ENCODE measurements at places on chromosomes 13 and 19. TPM values are rescaled to one million over a fixed set of nuclear protein-coding genes. Genes with fewer than 3 reads are reported as not detected.

Gene SIGLEC5
- 0.20 TPM for total RNA-seq

Gene DMWD
- 75.0 TPM for total RNA-seq

Gene MEIS3
- total RNA-seq: 11.5 TPM

Gene ZNF665
- total RNA-seq: 5.5 TPM

Gene LCP1
- 62.7 TPM for total RNA-seq

Gene PRKCG
- total RNA-seq: not detected

Gene PGLYRP1
- not detected for total RNA-seq

Gene EMP3
- 26.2 TPM for total RNA-seq

Gene CRB3
- total RNA-seq: not detected

Gene SARS2
- total RNA-seq: 14.4 TPM

Gene MADCAM1
- total RNA-seq: not detected

- H3K4me3 ChIP-seq: no peak overlapping the region
- peaks cover 64% of the 10 kb centered on the region for H3K4me1 ChIP-seq
- H3K36me3 ChIP-seq: no peaks in the 10 kb centered on the region
- H3K27ac ChIP-seq: no peak overlapping the region
- DNase-seq: no peak
Observed at GRCh38 chr13:74064805-74065312, 69.3 kb downstream of the KLF12 start.

- no peak overlapping the region for H3K4me3 ChIP-seq
- H3K4me1 ChIP-seq: peaks cover 33% of the 10 kb centered on the region
- peak; percentile 11 for DNase-seq
Observed at GRCh38 chr13:114104655-114105520, 27.5 kb downstream of the RASA3 start.

- no peaks in the 10 kb centered on the region for H3K27me3 ChIP-seq
- H3K4me1 ChIP-seq: no peaks in the 10 kb centered on the region
- no peak overlapping the region for H3K4me3 ChIP-seq
Observed at GRCh38 chr19:39207293-39207836, 3.3 kb upstream of the SYCN start.

- no peaks in the 10 kb centered on the region for H3K36me3 ChIP-seq
- no peaks in the 10 kb centered on the region for H3K4me1 ChIP-seq
- no peaks in the 10 kb centered on the region for H3K27me3 ChIP-seq
- no peak overlapping the region for H3K27ac ChIP-seq
- no peak overlapping the region for H3K4me3 ChIP-seq
- no peak for DNase-seq
Observed at GRCh38 chr13:53343361-53343744, 314.7 kb downstream of the OLFM4 start.

DNA sequence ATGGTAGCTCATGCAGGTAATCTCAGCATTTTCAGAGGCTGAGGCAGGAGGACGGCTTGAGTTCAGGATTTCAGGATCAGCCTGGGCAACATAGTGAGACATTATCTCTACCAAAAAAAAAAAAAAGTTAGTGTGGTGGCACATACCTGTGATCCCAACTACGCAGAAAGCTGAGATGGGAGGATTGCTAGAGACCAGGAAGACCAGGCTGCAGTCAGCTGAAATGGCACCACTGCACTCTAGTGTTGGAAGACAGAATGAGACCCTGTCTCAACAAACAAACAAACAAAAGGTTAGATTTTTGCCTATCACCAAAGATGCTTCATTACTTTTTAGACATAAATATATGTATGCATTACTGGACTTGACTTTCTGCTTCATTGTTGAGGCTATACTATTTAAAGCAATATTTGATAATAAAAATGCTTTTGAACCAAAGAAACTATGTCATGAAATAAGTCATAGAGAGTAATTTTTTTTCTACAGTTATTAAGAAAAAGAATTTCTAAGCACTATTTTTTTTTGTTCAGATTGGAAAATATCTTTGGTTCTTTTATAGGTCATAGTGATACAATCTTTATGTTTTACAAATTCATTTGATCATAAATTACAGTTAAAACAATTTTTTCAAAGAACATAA is 1180.1 kb upstream of the ATXN8OS start:
- no peak for DNase-seq
- H3K4me1 ChIP-seq: no peaks in the 10 kb centered on the region
- no peaks in the 10 kb centered on the region for H3K36me3 ChIP-seq
- H3K4me3 ChIP-seq: no peak overlapping the region
- H3K27ac ChIP-seq: no peak overlapping the region
- H3K27me3 ChIP-seq: no peaks in the 10 kb centered on the region

- H3K36me3 ChIP-seq: no peaks in the 10 kb centered on the region
- DNase-seq: no peak
- H3K27ac ChIP-seq: no peak overlapping the region
Observed at GRCh38 chr13:67048084-67048820, 181.9 kb downstream of the PCDH9 start.

GRCh38 chr13:77515785-77516184 is 19.7 kb upstream of the SCEL start:
- no peaks in the 10 kb centered on the region for H3K36me3 ChIP-seq
- no peak overlapping the region for H3K4me3 ChIP-seq
- no peak for DNase-seq
- H3K27ac ChIP-seq: no peak overlapping the region

GRCh38 chr13:44617648-44618047 is 41.5 kb upstream of the TSC22D1 start:
- no peaks in the 10 kb centered on the region for H3K27me3 ChIP-seq
- DNase-seq: no peak
- H3K4me1 ChIP-seq: no peaks in the 10 kb centered on the region
- H3K27ac ChIP-seq: no peak overlapping the region
- no peaks in the 10 kb centered on the region for H3K36me3 ChIP-seq
- no peak overlapping the region for H3K4me3 ChIP-seq

- no peaks in the 10 kb centered on the region for H3K27me3 ChIP-seq
- no peak for DNase-seq
- H3K4me1 ChIP-seq: peaks cover 11% of the 10 kb centered on the region
- peak overlapping the region; percentile 84 for H3K27ac ChIP-seq
- H3K4me3 ChIP-seq: peak overlapping the region; percentile 57
Observed at GRCh38 chr19:53554804-53555203, 16.9 kb downstream of the ZNF331 start.

GRCh38 chr19:15404097-15404779 is 14.6 kb downstream of the AKAP8L start:
- H3K27ac ChIP-seq: no peak overlapping the region
- no peaks in the 10 kb centered on the region for H3K27me3 ChIP-seq
- H3K4me1 ChIP-seq: peaks cover 84% of the 10 kb centered on the region

DNA sequence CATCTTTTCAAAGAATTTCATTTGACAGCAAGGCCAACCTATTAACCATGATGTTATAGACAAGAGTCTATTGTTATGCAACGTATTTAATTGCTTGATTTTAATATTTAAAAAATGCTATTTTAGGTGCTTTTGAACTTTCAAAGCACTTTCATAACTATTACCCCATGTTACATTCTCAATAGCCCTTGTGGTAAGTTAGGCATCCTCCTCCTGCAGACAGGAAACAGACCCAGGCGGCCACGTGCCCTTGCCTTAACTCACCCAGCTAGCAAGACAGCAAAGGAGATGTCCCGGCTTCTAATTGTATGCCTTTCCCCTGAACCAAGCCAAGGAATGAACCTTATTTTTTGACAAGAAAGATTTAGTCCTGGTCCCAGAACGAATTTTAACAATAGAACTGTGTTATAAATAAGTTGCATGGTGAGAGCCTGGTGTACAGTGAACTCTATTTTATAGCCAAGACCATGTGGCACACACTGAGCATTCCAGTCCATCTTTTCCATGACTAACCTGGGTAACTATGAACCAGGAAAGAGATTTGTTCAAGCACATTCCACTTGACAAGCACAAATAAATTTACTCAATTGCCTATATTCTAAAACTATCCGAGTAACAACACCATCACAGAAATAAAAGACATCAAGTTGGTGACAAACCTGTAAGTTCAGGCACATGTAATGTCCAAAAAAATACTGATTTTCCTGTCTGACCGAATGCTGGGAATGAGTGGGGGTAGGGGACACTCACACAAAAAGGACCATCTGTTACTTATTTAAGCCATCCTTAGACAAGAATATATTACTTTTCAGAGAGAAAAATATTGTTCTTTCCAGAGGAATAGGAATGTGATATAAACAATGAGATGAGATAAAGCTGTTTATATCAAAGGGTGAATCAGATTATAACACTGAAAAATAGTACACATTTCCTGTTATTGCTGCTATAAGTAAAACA is 163.0 kb downstream of the EFNB2 start:
- no peaks in the 10 kb centered on the region for H3K4me1 ChIP-seq
- no peak overlapping the region for H3K4me3 ChIP-seq
- no peaks in the 10 kb centered on the region for H3K27me3 ChIP-seq
- DNase-seq: no peak
- no peaks in the 10 kb centered on the region for H3K36me3 ChIP-seq

DNA sequence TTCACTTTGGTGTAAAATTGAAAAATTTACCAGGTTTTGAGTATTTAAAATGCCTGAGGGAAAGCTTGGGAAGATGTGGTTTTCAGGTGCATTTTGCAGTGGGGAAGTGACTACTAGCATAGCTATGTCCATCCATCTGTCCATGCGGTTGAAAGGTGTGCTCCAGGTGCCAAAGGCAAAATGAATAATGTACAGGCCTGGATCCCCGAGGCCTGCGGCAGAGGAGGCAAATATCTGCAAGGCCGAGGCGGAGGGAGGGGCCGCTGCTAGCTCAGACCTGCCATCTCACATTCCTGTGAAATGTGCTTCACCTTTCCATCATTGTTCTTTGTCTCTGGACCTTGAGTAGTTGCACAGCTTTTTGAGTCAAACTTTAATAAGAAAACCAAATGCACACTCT is 65.5 kb downstream of the ERCC5 start:
- H3K27me3 ChIP-seq: no peaks in the 10 kb centered on the region
- H3K4me1 ChIP-seq: no peaks in the 10 kb centered on the region
- DNase-seq: no peak
- H3K27ac ChIP-seq: no peak overlapping the region
- H3K36me3 ChIP-seq: no peaks in the 10 kb centered on the region
- no peak overlapping the region for H3K4me3 ChIP-seq

DNA sequence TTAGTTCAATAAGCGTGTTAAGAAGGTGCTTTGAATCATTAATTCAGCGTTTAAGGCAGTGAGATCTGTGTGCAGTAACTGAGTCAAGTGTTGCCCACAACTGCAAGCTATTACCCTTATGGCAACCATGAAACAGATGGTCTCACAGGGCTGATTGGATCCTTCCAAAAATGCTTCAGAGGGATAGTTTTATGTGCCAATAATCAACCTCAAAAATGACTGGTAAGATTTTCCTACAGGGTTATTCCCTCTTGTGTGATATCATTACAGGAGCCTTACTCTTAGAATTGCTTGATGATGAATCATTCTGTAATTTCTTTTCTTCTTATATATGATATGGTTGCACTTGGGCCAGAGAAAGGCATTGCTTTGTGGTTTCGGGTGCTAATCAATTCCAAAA is 1299.2 kb upstream of the ATXN8OS start:
- H3K27me3 ChIP-seq: no peaks in the 10 kb centered on the region
- H3K4me1 ChIP-seq: no peaks in the 10 kb centered on the region
- DNase-seq: no peak
- H3K27ac ChIP-seq: no peak overlapping the region
- H3K36me3 ChIP-seq: no peaks in the 10 kb centered on the region

- H3K4me3 ChIP-seq: no peak overlapping the region
- no peaks in the 10 kb centered on the region for H3K36me3 ChIP-seq
- H3K4me1 ChIP-seq: no peaks in the 10 kb centered on the region
- H3K27me3 ChIP-seq: no peaks in the 10 kb centered on the region
Observed at GRCh38 chr19:53041366-53041765, 3.2 kb upstream of the ERVV-2 start.

DNA sequence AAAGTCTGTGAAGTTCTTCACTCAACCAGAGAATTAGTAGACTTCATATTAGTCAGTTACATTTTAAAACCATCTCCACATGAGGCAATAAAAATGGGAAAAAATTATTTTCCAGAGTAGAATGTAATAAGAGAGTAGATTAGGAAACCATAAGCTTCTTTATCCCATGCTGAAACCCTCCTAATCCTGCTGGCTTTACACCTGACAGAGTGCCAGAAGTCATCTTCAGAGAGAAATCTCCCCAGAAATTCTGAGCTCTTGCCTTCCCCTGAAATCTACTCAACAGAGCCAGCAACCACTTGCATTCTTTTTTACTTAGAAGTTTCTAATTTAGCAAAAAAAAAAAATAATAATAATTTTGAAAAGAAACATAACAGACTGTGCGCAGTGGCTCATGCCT is 279.9 kb downstream of the NHLRC3 start:
- H3K36me3 ChIP-seq: no peaks in the 10 kb centered on the region
- peaks cover 35% of the 10 kb centered on the region for H3K4me1 ChIP-seq
- H3K27ac ChIP-seq: no peak overlapping the region
- H3K27me3 ChIP-seq: no peaks in the 10 kb centered on the region
- no peak overlapping the region for H3K4me3 ChIP-seq
- no peak for DNase-seq

DNA sequence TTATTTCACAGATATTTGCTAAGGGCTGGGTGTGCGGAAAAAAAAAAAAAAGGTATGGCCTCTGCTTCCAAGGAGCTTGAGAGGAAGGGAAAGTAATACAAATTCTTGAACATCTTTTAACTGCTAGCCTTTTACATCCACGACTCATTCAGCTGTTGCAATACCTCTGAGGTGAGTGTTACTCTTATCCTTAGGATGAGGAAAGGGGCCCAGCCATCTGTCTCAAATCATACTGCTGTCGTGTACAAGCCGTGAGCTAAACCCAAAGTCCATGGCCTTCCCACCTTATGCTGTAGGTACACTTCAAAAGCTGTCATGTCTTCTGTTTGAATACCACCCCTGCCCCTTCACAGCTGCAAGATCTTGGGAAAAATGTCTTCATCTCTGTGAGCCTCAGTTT is 146.8 kb downstream of the KCNRG start:
- no peak overlapping the region for H3K4me3 ChIP-seq
- DNase-seq: no peak
- no peak overlapping the region for H3K27ac ChIP-seq
- no peaks in the 10 kb centered on the region for H3K27me3 ChIP-seq
- H3K36me3 ChIP-seq: no peaks in the 10 kb centered on the region
- H3K4me1 ChIP-seq: peaks cover 5% of the 10 kb centered on the region

DNA sequence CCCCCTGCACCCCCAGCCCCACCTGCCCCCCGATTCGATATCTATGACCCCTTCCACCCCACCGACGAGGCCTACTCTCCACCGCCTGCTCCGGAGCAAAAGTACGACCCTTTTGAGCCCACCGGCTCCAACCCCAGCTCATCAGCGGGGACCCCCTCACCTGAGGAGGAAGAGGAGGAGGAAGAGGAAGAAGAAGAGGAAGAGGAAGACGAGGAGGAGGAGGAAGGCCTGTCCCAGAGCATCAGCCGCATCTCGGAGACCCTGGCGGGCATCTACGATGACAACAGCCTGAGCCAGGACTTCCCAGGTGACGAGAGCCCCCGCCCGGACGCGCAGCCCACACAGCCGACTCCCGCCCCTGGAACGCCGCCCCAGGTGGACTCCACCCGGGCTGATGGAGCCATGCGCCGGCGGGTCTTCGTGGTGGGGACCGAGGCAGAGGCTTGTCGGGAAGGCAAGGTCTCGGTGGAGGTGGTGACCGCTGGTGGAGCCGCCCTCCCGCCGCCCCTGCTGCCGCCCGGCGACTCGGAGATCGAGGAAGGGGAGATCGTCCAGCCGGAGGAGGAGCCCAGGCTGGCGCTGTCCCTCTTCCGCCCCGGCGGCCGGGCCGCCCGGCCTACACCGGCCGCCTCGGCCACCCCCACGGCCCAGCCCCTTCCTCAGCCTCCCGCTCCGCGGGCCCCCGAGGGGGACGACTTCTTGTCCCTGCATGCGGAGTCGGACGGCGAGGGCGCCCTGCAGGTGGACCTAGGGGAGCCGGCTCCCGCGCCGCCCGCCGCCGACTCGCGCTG is 9.2 kb downstream of the SCAF1 start:
- H3K27ac ChIP-seq: no peak overlapping the region
- peaks cover 5% of the 10 kb centered on the region for H3K36me3 ChIP-seq
- H3K27me3 ChIP-seq: no peaks in the 10 kb centered on the region
- no peaks in the 10 kb centered on the region for H3K4me1 ChIP-seq
- DNase-seq: no peak
- no peak overlapping the region for H3K4me3 ChIP-seq

Measured in tibial nerve (tissue), 4 donors.